ENCODE measurements at places on chromosomes 6 and 20.

DNA sequence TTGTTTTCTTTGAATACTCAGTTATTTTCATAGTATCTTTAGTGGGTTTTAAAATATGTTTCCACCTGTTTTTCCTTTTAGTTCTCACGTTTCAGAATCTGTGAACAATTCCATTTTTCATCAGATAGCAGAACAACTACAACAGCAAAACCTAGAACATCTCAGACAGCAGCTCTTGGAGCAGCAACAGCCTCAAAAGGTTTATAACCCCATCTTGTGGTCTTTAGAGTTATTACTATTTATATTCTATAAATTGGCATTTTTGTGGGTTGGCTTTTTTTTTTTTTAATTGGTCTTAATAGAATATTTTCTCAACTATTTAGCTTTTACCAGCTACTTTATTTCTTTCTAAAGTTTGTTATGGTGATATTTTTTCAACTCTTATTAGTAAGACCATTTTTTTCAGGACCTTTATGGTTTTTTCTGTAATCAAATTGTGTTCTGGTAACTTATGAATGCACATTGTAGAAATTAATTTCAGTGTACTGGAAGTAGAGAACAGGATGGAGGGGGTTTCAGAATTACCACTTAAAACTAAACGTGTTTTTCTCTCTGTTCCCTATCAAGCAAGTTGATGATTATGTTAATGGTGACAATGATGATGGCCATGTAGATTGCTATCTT is 72.2 kb downstream of the SCAF8 start:
- DNase-seq = no peak

DNA sequence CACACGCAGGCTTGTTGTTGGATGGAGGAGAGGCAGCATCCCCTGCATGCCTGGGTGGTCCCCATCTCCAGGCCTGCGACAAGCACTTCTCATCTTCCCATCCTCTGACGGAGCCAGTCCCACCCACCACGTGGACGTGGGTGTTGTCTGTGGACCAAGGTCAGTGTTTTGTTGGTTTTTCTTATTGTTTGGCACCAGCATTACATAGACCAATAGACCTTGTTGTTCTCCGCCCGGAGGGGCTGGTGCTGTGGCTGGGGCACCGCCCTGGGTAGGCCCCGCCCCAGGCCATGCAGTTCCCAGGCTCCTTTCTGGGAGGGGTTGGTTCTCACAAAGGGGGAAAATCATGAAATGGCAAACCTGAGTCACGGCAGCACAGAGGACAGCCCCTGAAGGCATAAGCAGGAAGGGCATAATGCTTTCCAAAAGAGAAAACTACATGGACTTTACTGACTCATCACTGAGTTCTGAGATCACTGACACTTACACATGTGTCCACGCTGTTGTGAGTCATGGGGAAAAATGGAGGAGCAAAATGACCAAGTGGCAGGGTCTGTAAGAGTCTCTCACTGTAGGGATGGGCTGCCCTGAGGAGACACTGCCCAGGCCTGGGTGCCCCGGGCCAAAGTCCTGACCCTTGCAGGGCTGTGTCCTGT is 90.8 kb downstream of the THBS2 start:
- no peak for DNase-seq

DNA sequence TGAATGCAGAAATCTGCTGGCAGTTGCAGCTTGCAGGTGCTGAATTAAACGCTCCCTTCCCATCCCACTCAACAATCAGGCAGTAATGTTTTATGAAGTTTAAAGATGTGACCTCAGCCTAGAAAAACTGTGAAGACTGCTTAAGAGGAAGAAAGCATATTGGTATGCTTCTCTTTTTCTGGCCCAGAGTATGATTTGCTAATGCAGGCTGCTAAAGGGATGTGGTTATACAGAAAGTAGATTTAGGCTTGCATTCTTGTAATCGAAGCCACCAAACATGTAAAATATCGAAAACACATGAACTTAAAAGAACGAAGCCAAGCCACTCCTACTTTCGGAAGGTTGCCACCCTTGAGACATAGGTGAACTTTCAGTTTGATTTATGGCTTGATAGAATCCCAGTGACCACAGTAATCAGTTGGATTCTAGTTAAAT is 40.7 kb downstream of the MAP3K5 start:
- DNase-seq = no peak

DNA sequence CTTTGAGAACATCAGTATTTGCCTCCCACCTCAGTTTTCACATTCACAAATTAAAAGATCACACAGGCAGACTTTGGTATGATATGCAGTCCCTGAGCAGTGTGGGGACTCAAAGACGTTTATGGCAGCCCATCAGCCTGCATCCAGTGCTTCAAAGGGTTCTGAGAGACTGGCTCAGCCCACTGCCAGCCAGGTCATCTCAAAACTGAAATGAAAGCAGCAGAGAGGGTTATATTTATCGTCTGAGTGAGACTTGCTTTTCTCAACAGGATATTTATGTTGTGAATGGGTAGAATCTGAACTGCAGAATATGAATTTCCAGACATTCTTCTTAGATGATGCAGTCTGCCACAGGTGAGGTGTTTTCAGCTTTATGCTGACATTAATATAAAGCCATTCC is 159.8 kb downstream of the NRN1 start:
- no peak for DNase-seq
